ENCODE measurements at places on chromosomes 16 and 17.

DNA sequence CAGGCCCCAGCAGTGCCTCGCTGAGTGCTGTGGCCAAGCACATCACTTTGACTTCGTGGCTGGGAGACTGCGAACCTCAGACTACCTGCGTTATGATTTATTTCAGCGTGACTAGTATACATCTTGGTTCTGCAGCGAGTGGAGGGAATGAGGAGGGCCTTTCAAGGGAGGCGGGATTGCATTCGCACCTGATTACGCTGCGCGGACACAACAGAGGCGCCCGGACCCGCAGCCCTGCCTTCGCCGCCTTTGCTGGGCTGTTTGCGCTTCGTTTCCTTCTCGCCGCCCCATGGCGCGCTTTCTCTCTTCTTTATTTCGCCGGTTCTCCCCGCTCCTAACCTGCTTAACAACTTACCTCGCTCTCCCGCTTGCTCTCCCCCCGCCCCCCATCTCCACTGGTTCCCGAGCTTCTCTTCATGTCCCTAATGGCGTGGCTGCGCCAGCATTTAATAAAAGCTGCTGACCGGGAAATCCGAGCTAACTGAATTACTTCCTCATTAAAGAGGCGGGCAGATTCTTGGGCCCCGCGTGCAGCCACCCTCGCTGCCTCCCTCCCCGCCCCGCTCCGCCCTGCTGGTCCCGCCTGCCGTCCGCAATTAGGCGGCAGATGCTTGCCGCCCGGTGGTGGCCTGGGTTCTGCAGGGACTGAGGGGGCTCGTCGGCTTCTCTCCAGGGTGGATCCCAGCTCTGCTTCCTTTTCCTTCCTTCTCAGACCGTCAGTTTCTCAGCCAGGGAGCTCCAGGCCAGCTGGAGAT is 257.6 kb upstream of the SDK2 start:
- H3K36me3 ChIP-seq = no peaks in the 10 kb centered on the region
- H3K4me1 ChIP-seq = peaks cover 14% of the 10 kb centered on the region
- H3K4me3 ChIP-seq = peak overlapping the region; percentile 58

GRCh38 chr16:89268987-89269735 is 51.7 kb downstream of the ZNF778 start:
- no peak overlapping the region for H3K27ac ChIP-seq
- no peaks in the 10 kb centered on the region for H3K27me3 ChIP-seq
- H3K4me3 ChIP-seq = no peak overlapping the region

DNA sequence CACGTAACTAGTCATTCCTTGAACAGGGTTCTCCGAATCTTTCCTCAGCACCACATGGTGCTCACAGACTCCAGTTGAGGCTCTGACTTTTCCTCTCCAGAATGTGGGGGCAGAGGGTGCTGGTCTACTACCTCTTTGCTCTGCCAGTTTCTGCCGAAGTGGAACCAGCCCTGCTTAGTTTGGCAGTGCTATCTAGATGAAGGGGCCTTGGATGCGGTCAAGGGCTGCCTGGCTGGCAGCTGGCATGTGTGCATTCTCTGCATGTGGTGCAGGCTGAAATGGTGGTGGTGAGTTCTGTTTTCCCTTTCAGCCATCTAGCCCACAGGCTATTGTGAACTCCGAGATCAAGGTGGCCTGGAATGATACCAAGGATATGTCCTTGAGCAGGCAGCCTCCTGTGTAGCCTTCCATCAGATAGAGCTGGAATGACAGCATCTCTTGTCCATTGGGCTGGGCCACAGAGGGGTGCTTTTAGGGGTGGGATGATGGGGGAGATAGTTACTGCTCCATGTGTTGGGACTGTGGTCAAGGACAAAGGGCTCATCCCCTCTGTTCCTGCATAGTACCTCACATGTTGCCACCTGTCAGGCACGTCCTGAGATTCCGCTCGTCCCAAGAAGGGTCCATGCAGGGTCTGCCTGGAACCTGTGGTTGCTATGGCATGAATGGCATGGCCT is 2.0 kb downstream of the DYNLL2 start:
- peaks cover 74% of the 10 kb centered on the region for H3K4me1 ChIP-seq
- peak overlapping the region; percentile 99 for H3K27ac ChIP-seq
- peak overlapping the region; percentile 98 for H3K4me3 ChIP-seq
- no peak for DNase-seq
- H3K27me3 ChIP-seq = no peaks in the 10 kb centered on the region
- peaks cover 46% of the 10 kb centered on the region for H3K36me3 ChIP-seq

DNA sequence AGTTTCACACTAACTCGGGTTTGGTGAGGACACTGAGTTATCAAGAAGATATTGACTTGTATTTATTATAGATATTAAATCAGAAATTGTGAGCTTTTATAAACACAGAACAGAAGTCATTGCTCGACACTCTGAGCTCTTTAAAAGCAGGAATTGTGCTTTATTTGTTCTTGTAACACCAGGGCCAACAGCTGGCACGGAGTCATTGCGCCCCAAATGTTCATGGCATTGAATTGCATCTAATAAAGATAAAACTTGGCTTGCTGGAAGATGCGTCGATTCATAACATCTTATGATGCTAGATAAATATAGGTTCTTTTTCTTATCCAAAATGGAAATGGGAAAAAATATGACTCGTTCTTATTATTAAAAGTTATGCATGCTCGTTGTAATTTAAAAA is 11.8 kb upstream of the MLYCD start:
- H3K27me3 ChIP-seq = no peaks in the 10 kb centered on the region
- peaks cover 6% of the 10 kb centered on the region for H3K4me1 ChIP-seq
- H3K4me3 ChIP-seq = no peak overlapping the region
- H3K36me3 ChIP-seq = no peaks in the 10 kb centered on the region

GRCh38 chr16:88489163-88489741 is 36.2 kb downstream of the ZFPM1 start:
- no peak overlapping the region for H3K27ac ChIP-seq
- H3K4me3 ChIP-seq = no peak overlapping the region
- DNase-seq = no peak
- no peaks in the 10 kb centered on the region for H3K27me3 ChIP-seq
- no peaks in the 10 kb centered on the region for H3K4me1 ChIP-seq

DNA sequence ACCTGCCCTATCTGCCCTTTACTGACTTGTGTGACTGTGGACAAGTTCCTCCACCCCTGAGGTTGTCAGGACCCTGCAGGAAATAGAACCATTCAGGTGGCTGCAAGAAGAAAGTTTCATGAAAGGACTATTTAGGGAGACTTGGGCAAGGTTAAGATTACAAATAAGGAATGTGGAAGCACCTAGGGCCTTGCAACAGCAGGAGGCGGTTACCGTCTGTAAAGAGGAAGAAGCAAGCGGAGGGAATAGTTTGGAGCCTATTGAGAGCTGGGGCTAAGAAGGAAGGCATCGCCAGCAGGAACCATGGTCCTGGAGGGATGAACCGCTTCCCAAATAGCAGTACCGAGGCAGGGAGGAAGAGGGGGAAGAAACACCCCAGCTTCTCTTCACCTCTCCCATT is 132.4 kb downstream of the PRKCB start:
- no peak overlapping the region for H3K27ac ChIP-seq
- no peaks in the 10 kb centered on the region for H3K36me3 ChIP-seq
- no peak overlapping the region for H3K4me3 ChIP-seq
- no peak for DNase-seq

Data from left ventricle myocardium inferior (tissue), 1 donor.